Esophagus muscularis mucosa (tissue), 4 donors: ENCODE measurements at places on chromosomes 5 and 9.

DNA sequence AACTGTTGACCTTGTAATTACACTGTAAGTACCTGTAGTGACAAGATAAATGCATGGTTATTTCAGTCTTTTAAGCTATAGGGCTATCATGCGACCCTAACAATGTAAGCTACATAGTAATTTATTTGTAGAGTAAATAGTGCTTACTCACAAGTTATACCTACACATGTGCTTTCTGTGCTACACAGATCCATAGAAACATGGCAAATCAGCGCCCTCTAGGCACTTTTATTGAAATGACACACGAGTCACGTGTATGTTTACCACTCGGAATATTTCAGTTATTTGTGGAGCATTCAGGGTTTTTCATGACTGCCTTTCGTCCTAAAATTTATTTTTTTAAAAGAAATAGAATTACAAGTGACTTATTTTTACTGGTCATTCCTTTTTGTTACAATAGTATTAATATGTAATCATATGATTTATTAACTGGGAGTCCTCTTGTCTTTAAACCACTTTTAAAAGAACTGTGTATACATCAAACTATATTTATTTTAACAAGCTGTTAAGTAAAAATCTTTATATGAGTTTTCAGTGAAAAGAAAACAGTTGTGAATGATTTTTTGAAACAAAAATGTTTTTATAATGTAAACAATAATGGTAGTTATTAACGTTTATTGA, 1242.3 kb upstream of the WWC1 start:
- H3K36me3 ChIP-seq: no peaks in the 10 kb centered on the region
- no peaks in the 10 kb centered on the region for H3K27me3 ChIP-seq
- no peak overlapping the region for H3K27ac ChIP-seq
- no peak for DNase-seq

- no peak for DNase-seq
- H3K27ac ChIP-seq: no peak overlapping the region
- peaks cover 6% of the 10 kb centered on the region for H3K4me1 ChIP-seq
- H3K36me3 ChIP-seq: no peaks in the 10 kb centered on the region
- no peak overlapping the region for H3K4me3 ChIP-seq
- no peaks in the 10 kb centered on the region for H3K27me3 ChIP-seq
Observed at GRCh38 chr5:134258896-134259295, 33.0 kb upstream of the PPP2CA start.

GRCh38 chr9:137410891-137411249, 12.1 kb downstream of the EXD3 start:
- no peaks in the 10 kb centered on the region for H3K36me3 ChIP-seq
- H3K27ac ChIP-seq: peak overlapping the region; percentile 55

GRCh38 chr5:145812877-145813276, 22.3 kb downstream of the PRELID2 start:
- no peaks in the 10 kb centered on the region for H3K27me3 ChIP-seq
- peaks cover 8% of the 10 kb centered on the region for H3K36me3 ChIP-seq
- H3K4me1 ChIP-seq: no peaks in the 10 kb centered on the region
- no peak overlapping the region for H3K4me3 ChIP-seq
- H3K27ac ChIP-seq: no peak overlapping the region

DNA sequence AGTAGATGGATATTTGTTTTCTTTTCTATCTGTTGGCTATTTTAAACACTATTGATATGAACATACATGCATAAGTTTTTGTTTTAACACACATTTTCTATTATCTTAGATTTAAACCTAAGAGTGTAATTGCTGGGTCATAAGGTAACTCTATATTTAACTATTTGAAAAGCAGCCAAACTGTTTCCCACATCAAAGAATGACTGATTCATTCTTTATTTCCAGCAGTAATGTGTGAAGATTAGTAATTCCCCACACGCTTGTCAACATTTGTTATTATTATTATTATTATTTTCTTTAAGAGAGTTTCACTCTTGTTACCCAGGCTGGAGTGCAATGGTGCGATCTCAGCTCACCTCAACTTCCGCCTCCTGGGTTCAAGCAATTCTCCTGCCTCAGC, 1495.8 kb downstream of the EFNA5 start:
- no peak overlapping the region for H3K4me3 ChIP-seq
- H3K27me3 ChIP-seq: no peaks in the 10 kb centered on the region
- no peaks in the 10 kb centered on the region for H3K4me1 ChIP-seq

DNA sequence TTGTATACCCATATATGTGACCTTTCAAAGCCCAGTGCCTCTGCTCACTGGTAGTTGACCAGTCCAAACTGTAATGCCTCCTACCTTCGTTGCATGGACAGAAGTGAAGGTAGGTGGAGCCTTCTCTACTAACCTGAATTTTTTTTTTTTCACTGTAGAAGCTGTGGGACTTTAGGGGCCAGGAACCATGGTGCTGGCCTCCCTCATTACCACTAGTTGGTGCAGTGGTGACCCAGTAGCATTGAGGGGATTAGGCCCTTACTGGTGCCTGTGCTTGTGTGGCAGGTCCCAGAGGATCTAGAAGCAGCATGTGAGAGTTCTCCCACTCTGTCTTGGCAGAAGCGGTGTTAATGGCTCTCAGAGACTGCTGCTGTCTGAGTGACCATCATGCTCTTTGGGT, 2.3 kb downstream of the RALGPS1 start:
- H3K36me3 ChIP-seq: no peaks in the 10 kb centered on the region
- no peak overlapping the region for H3K27ac ChIP-seq
- no peak overlapping the region for H3K4me3 ChIP-seq
- no peak for DNase-seq

- DNase-seq: no peak
- H3K27me3 ChIP-seq: no peaks in the 10 kb centered on the region
- H3K27ac ChIP-seq: no peak overlapping the region
- no peaks in the 10 kb centered on the region for H3K36me3 ChIP-seq
Observed at GRCh38 chr5:147384346-147385193, 125.3 kb downstream of the DPYSL3 start.

DNA sequence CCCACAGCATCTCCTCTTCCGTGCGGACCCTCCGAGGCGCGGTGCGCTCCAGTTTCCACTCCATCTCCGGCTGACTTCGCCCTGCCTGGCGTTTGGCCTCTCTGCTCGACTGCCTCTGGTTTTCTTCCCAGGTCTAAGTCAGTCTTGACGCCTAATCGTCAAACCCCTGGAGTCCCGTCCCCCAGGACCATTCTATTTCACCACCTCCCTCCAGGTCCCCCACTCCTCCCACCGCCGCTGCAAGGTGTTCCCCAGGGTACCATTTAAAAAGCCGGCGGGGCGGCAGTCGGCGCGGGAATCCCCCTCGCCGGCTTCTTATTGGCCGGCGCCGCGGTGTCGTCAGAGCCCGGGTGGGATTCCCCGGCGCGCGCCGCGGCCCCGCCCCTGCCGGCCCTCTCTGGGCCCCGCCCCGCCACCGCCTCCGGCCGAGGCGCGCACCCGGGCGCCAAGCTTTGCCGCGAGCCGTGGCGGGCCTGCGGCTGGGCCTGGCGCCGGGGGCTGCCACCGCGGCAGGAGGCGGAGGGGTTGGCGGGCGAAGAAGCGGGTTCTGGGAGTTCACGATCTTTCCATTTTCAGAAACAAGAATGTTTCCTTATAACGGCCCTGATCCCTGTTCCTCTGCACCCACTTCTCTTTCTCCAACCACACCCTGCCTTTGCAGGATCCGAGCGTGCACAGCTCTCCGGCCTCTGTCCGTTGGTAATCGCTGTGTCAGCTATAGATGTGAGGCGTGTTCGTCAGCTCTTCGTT, at the start of gene CDC20B:
Gene CDC20B, minus strand, starts transcription at position 241 of the 750 bp plus-strand sequence. Its CDS starts 177 bp downstream, at position 64.
- H3K27ac ChIP-seq: no peak within 1 kb of the TSS
- H3K4me1 ChIP-seq: peaks cover 32% of the 10 kb centered on the region
- no peaks in the 10 kb centered on the region for H3K36me3 ChIP-seq
- peak; percentile 89 for DNase-seq

DNA sequence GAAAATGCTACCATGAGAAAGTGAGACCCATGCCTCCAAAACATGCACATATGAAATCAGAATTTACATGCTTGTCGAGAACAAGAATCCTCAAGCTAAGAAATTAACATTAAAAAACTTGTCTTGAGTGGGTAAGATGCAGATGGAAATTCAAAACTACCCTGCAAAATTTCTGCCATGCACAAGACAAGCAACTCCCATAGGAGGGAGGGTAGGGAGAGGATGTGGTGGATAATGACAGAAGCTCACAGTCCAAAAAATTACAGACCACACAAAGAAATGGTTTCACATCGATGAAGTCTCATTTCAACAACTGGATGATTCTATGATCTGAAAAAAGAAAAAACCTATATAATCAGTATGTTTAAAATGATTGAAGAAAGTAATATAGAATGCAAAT, 319.9 kb upstream of the PTGER4 start:
- H3K36me3 ChIP-seq: no peaks in the 10 kb centered on the region
- no peaks in the 10 kb centered on the region for H3K27me3 ChIP-seq
- H3K4me3 ChIP-seq: no peak overlapping the region
- H3K27ac ChIP-seq: no peak overlapping the region
- DNase-seq: no peak
- peaks cover 11% of the 10 kb centered on the region for H3K4me1 ChIP-seq

- H3K4me1 ChIP-seq: peaks cover 8% of the 10 kb centered on the region
- no peak overlapping the region for H3K4me3 ChIP-seq
- H3K36me3 ChIP-seq: no peaks in the 10 kb centered on the region
- no peak for DNase-seq
- no peak overlapping the region for H3K27ac ChIP-seq
- H3K27me3 ChIP-seq: no peaks in the 10 kb centered on the region
Observed at GRCh38 chr5:72651109-72651508, 143.9 kb upstream of the ZNF366 start.

DNA sequence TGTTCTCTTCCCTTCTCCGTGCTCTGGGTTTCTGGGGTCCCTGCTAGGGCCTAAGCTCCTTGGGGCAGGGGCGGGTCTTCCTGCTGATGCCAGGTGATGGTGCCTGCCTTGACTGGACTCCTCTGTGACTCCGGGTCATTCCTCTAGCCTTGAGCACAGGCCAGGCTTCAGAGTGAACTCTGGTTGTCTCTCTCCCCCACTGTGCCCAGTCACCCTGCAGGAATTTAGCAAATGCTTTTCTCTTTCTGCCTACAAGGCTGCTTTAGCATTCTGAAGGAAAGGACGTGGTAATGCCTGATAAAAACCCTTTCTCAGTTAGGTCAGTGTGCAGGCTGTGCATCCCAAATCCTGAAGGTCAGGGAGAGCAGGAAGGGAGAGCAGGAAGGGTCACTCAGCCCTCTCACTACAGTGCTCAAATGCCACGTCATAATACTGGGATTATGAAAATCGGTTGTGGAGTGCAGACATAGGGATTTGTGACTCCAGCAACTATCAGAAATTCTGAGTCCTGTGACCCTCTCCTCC, 2.7 kb downstream of the CXCL14 start:
- H3K27ac ChIP-seq: no peak overlapping the region
- H3K27me3 ChIP-seq: peaks cover 3% of the 10 kb centered on the region
- peaks cover 13% of the 10 kb centered on the region for H3K4me1 ChIP-seq
- no peaks in the 10 kb centered on the region for H3K36me3 ChIP-seq
- DNase-seq: no peak
- no peak overlapping the region for H3K4me3 ChIP-seq

- peak overlapping the region; percentile 63 for H3K4me3 ChIP-seq
- peak overlapping the region; percentile 93 for H3K27ac ChIP-seq
- no peak for DNase-seq
Observed at GRCh38 chr5:43041669-43042175, 1.6 kb upstream of the ANXA2R start.

DNA sequence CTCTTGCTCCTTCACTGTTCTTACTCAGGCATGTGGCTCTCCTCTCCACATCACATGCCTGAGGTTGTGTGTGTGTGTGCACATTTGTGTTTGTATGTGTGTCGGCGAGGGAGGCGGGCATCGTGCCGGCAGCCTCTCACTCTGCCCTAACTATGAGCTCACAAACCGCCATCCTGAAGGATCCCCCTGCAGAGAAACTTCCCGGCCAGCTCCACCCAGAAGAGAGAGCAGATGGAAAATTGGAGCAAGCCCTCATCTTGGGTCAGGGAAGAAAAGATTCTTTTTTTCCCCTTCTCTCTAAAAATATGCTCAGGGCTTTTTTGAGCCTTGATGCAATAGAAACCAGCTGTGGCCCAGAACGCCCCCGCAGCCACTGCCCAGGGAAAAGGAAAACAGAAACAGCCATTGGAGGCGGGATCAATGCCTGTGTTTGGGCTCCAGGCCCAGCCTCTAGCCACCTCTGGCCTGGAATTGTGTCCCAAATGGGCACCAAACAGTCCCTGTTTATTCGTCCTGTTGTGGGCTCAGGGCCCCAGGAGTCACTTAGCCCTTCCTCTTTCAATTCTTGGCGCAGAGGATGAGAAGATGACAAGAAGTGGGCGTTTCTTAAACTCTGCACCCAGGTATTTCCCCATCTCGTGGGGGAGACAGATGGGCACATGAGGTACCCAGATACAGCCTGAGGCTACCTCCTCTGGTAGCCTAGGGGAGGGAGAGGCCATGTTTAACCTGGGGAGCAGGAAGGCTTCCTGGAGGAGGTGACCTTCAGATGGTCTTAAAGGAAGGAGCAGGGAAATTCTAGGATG, 151.5 kb downstream of the RGS3 start:
- H3K4me1 ChIP-seq: peaks cover 55% of the 10 kb centered on the region
- H3K36me3 ChIP-seq: no peaks in the 10 kb centered on the region
- peak overlapping the region; percentile 79 for H3K27ac ChIP-seq
- no peak for DNase-seq

DNA sequence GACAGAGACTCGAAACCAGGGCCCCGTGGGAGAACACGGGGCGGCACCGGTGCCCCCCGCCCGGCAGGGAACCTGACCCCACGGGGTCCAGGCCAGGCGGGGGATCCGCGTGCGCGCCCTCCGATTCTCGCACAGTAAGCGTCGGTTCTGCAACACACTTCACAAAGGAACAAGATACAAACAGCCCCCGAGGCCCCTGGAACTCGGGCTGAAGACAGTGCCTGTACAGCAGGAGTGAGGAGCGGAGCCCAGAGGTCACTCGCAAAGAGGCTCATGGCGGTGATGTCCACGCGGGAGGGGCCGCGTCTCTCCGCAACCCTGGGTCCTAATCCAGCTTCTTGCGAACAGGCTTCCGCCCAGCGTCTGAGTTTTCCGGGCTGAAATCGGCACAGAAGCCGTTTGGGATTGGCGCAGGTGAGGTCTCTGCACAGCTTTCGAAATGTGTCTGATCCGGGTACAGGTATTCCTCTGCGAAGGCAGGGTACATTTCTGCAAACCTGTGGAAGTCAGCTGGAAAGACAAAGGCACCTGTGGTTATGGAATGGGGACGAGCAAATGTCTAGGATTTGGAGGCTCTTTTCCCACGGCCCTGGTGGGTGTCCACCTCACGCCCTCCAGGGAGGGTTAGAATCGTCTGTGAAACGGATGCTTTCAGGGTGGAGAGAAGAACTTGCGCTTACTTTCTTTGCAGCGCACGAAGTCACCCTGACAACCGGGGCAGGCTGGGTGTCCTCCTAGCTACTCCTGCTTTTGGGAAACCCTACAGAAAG, 18.3 kb upstream of the SLC6A3 start:
- no peaks in the 10 kb centered on the region for H3K27me3 ChIP-seq
- no peak for DNase-seq
- H3K36me3 ChIP-seq: peaks cover 45% of the 10 kb centered on the region
- no peaks in the 10 kb centered on the region for H3K4me1 ChIP-seq
- H3K27ac ChIP-seq: no peak overlapping the region
- H3K4me3 ChIP-seq: no peak overlapping the region

GRCh38 chr9:91426123-91426745, 2.6 kb upstream of the NFIL3 start:
- H3K4me3 ChIP-seq: no peak overlapping the region
- DNase-seq: no peak
- H3K27ac ChIP-seq: no peak overlapping the region
- H3K27me3 ChIP-seq: no peaks in the 10 kb centered on the region

GRCh38 chr5:17309462-17309861, 92.0 kb downstream of the BASP1 start:
- no peak for DNase-seq
- no peaks in the 10 kb centered on the region for H3K36me3 ChIP-seq
- no peak overlapping the region for H3K27ac ChIP-seq

GRCh38 chr9:106869458-106869857, 6.5 kb downstream of the ZNF462 start:
- H3K4me1 ChIP-seq: peaks cover 100% of the 10 kb centered on the region
- H3K27ac ChIP-seq: peak overlapping the region; percentile 66
- no peaks in the 10 kb centered on the region for H3K27me3 ChIP-seq
- no peak overlapping the region for H3K4me3 ChIP-seq
